ENCODE measurements at places on chromosomes 11 and 22.

GRCh38 chr22:45291061-45291930 lies 6.5 kb downstream of the UPK3A start:
- no peak for DNase-seq

- no peak for DNase-seq
Observed at GRCh38 chr11:28793282-28793738, 685.1 kb downstream of the METTL15 start.

GRCh38 chr11:2528301-2529050 lies 83.7 kb downstream of the KCNQ1 start:
- DNase-seq = no peak

DNA sequence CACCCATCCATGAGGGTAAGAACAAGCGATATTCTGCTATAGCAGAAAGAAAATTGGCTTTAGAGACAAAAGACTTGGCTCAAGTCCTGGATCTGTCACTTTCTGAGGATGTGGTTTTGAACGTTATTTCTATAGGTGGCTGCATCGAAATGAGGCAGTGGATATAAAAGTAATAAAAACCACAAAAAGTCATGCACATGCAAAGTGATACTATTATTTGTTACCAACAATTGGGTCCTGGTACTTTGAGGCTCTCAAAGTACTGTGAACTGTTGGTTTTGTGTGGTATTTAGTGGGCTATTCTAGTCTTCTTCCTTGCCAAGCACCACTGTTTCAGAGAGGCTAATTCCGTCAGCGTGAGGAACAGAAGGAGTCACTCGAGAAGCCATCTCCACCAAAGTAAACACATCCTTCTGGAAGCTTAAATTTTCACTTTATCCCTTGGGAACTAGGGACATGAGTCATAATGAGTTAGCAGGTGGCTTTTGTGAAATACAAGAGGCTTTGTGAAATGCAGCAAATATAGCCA lies 13.1 kb downstream of the UBASH3B start:
- DNase-seq = peak; percentile 97

DNA sequence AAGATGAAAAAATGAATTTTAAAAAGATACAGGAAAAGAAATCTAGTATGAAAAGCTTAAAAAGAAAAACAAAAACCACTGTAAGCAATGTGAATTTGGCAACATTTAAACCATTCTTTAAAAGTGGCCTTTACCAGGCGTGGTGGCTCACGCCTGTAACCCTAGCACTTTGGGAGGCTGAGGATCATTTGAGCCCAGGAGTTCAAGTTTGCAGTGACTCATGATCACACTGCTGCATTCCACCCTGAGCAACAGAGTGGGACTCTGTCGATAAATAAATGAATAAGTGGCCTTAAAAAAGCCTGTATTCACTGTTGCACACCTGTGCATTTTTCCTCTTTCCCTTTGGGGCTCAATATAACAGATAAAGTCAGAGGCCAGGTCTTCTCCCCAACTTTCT lies 69.2 kb downstream of the RAB30 start:
- no peak for DNase-seq

DNA sequence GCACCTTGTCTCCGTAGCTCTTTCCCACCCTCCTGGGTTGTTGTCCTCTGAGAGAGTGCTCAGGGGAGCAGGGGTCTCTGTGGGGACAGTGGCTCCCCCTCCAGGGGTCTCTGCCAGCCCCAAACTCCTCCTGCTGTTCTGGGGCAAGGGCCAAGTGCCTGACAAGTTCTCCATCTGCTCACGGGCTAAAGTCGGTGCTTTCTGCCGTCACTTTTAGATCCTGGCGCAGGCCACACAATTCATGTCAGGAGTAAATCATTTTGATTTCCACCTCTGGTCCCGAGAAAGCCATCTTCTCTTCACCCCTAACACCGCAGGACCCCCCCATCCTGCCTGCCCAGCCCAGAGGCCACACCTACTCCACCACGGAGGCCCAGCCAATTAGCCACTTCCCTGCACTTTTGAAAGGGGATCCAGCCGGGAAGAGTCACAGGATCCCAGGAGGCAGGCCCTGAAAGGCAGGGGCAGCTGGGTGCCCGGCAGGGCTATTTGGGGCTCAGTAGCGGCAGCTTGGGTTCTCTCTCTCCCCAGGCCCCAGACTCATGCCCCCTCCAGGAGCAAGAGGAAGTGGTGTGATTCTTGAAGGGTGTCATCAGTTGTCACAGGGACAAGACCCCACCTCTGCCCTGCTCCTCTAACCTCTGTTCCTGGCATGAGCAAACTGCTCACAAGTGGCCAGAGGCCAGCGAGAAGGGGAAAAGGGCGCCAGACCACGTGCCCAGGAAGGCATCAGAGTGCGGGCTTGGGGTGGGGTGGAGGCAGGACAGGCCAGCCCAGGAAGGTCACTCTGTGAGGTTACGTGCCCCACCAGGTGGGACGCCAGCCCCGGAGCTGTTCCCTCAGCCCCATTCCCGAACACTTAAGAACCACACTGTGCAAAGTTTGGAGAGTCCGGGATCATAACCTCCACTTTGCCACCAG lies 1.3 kb downstream of the MACROD1 start:
- DNase-seq = peak; percentile 22

DNA sequence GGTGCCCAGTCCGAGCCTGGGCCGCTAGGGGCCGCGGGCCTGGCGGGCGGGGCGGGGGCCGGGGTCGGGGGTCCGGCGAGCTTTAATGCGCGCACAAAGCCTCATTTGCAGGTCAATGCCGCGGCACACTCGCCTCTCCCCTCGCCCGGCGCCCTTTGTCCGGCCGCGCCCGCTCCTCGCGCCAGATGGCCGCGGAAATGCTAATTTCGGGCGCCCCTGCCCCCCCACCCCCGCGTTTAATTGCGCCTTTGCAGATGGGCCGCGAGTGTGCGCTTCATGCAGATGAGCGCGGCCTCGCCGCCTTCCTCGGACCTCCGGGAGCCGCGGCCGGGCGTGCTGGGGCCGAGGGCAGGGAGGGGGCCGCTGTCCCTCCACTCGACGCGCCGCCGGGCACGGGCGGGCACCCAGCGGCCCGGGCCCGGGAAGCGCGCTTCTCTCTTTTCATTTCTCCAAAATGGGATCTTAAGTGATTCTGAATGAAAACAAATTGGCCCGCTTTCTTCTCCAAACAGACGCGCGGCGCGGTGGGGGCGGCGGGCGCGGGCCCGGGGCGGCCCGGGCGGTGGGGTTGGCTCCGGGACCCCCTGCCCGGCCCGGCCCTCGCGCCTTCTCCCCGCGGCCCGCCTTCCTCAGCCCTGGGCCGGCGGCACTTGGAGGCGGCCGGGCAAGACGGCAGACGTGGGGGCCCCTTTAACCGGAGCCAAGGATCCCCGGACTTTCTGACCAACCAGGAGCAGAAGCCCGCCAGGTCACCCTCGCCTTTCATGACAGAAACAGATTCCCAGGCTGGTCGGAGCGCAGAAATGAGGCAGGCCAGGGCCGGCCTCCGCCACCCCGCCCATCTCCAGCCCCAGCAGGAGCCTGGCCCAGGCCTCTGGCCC lies 22.9 kb downstream of the CDKN1C start:
- DNase-seq = no peak

DNA sequence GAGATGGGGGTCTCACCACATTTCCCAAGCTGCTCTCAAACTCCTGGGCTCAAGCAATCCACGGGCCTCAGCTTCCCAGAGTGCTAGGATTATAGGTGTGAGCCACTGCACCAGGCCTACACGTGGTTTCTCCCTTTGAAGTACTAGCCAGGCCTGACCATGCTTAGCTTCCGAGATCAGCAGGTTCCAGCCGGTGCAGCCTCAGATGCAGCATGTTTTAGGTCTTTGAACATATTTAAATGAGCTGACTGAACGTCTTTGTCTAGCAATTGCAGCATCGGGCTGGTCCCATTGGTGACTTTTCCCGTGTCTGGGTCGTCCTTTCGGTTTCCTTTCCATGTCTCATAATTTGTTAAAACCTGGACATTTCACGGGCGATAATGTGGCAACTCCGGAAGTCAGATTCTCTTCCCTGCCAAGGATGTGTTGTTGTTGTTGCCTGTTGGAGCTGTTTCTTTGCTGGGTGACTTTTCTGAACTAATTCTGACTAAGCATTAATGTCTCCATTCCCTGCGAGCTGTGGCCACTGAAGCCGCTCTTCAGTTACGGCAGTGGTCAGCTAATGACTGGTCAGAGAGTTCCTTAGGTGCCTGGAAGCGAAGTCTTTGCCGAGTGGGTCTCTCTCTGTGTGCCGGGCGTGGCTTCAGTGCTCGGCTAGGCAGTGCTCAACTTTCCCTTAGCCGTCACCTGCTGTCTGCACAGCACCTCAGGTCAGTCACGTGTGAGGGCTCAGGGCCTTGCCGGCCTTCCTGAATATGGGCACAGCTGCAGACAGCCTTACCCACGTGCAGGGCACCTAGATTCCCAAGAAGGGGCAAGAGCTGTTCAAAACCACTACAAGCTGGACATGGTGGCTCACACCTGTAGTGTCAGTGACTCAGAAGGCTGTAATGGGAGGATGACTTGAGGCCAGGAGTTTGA lies 3.8 kb upstream of the CYP2D6 start:
- no peak for DNase-seq

- DNase-seq = peak; percentile 94
Observed at GRCh38 chr11:1863352-1864216, 10.7 kb downstream of the LSP1 start.

DNA sequence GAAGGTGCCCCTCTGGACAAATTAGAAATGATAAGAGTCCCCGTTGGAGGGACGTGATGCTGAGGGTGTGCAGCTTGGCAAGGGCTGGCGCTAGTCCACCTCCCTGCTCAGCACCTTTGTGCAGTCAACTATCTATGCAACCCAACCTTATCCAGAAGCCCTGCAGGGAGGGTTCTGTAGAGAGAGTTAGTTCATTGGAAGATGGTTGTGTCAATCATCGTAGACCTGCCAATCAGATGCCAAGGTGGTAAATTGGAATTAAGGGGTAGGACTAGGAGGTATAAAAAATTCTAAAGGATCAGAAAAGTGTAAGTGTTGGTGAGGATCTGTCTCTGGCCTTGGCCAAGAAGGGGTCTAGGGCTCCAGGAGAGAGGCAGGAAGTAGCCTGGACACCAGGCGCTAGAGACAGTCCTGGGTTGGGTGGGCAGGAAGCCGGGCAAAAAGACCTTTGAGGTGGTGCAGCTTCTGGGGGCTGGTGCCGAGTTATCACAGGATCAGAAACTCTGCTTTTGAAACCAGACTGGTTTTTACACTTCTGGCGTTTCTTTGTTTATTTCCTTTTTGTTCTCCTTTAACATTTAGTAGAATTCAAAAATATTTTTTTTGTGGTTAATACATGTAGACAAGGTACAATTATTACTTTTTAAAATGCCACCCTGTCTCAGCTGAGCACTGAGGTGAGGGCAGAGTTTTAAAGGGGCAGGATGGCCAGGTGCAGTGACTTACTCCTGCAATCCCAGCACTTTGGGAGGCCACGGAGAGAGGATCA lies 1.6 kb downstream of the C1QTNF6 start:
- peak; percentile 78 for DNase-seq

- DNase-seq = no peak
Observed at GRCh38 chr22:19865141-19865829, 10.6 kb upstream of the GNB1L start.
